ENCODE measurements at places on chromosomes 3 and 15. TPM values are rescaled to one million over a fixed set of nuclear protein-coding genes. Genes with fewer than 3 reads are reported as not detected.

The PPP1R14D gene
- total RNA-seq: not detected

The TTC23 gene
- 18.6 TPM for total RNA-seq

The NMNAT3 gene
- total RNA-seq: 0.60 TPM

The GATA2 gene
- 63.9 TPM for total RNA-seq

The FBXL22 gene
- total RNA-seq: not detected

The RYK gene
- total RNA-seq: 48.3 TPM

The GOLGA6L10 gene
- 3.9 TPM for total RNA-seq
